ENCODE measurements at places on chromosomes 2 and 18. TPM values are rescaled to one million over a fixed set of nuclear protein-coding genes. Genes with fewer than 3 reads are reported as not detected.

DNA sequence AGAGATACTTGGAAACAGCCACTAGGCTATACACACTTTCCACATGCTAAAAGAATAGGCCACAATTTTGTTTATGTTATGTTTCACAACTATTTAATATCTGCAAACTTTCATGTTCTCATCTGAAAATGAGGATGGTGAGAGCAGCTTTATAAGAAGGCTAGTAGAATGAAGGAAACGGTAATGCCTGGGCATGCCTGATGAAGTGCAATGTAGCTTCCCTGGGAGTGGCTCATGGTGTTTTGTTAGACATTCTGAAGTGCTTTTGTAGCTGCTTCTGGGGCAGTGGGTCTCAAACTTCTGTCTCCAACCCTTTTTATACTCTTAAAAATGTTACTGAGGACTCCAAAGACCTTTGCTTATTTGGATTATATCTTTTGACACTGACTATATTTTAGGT, 193.3 kb upstream of the VWC2L start:
- no peak for DNase-seq

SCN1A gene
- 15.1 TPM for total RNA-seq

ACKR3 gene
- 20.0 TPM for total RNA-seq

DNA sequence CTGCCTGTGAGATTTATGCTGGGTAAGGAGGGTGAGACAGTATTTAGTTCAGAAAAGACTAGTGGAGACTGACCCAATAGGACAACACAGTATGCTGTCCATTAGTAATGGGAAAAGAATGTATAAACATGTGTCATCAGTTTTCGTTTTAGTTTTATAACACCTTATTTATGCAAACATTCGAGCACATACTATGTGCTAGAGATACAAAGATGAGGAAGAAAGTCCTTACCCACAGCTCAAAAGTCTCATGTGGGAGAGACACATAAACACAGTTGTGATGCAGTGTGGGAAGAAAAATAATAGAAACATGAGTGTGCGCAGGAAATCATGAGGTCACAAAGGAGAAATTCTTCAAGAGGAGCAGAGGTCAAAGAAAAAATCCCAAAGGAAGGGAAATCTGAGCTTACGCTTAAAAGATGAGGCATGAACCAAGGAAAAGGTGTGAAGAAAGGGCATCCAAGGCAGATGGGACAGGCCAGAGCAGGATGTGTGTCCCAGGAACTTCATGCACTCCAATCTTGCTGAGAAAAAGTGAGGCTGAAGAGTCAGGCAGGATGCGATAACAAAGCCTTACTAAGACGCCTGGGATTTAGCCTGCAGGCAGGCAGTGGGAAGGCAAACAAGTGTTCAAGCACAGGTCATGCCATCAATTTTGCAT, 8.1 kb downstream of the METTL21A start:
- DNase-seq = no peak

Measured in frontal cortex (tissue), 4 donors.